Epithelial cell of proximal tubule (primary cell): ENCODE measurements at places on chromosomes 2 and 18. TPM values are rescaled to one million over a fixed set of nuclear protein-coding genes. Genes with fewer than 3 reads are reported as not detected.

DNA sequence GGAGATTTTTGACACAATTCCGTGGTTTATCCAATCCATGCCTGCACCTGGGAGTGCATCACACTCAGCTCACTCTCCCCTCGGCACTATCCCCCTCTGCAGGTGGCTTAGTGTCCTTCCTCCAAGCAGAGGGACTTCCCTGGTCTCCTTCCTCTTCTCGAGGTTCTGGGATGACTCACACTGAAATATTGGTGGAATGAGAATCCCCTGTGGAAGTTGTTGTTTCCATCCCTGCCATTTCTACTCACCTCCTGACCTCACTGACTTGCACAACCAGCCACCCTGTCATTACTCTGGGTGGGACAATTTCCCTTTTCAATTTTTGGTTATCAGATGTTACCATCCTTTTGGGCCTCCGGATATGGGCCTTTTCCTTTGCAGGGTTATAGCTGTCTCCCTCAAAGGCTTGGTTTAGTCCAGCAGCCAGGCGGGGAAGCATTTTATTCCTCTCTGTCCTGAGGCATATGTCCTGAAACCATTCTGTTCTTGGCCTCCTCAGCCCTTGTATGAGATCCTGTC lies 59.9 kb downstream of the PTPRM start:
- peak; percentile 88 for DNase-seq

GRCh38 chr2:201906777-201907562 lies 100.6 kb downstream of the CDK15 start:
- DNase-seq, result no peak

GRCh38 chr18:61756244-61756643 lies 136.6 kb downstream of the RNF152 start:
- DNase-seq, result no peak

Gene IL1R2
- 5.4 and 12.6 TPM in 2 replicates for total RNA-seq

DNA sequence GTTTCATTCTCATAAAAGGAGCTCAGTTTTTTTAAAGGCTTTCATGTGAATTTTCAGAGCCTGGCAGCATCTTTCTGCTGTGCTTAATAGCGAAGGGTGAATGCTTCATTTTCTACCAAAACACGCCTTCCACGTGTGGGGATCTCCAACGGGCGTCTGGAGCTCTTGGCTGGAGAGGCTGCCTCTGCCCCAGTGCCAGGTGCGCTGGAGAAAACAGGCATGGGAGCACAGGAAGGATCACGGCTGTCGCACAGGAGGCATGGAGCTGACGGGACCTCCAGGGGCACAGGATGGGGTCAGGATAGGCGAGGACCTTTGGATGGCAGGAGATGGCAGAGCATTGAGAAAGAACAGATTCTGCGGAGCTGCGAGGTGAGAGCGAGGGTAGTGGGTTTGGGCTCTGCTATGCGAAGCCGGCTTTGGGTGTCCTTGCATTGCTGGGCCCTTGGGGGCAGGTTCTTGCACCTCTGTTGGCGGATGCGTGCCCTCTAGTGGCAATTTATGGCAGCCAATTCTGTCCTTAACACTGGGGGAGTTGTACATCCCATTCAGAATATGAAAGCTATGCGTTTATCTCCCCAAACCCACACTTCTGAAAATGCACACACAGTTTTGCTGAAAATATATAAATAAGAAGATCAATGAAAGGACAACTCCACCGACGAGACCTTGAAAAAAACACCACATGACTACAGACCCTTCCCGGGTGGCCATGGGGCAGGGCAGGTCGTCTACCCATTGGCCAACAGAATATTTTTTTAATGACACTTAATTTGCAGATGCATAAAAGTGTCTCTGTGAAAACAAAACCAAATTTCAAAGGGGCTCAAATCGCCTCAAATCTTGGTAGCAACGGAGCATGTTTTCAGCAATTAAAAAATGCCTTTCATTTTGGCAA lies 90.4 kb upstream of the SLC35G4 start:
- DNase-seq, result no peak

DNA sequence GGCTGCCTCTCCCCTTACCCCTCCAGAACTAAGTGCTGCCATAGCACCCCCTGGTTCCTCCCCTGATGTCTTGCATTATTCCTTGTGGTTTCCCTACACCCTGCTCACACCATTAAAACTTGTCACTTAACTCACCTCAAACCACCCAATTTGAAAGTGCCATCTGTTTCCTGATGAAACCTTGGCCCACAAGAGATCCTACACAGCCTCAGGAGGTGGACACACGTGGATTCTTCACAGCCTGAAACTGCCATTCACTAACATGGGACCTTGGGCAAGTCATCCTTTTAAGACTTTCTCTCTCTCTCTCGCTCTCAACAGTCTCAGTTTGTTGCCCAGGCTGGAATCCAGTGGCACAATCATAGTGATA lies 27.5 kb upstream of the FAM124B start:
- no peak for DNase-seq

DNA sequence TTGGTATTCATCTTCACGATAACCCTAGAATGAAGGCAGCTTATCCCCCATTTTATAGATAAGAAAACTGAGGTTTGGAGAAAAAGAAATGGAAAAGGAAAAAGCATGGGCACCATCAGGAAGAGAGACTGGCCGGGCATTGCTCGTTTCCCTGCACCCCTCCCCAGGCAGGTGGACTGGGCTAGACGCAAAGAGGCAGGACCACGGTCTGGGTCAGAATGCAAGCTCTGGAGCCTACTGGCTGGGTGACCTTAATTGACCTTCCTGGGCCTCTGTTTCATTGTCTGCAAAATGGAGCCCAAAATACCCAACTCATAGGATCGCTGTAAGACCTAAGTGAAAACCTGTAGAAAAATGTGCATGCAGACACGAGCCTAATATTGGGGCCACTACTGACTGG lies 135.3 kb upstream of the GLI2 start:
- no peak for DNase-seq

DNA sequence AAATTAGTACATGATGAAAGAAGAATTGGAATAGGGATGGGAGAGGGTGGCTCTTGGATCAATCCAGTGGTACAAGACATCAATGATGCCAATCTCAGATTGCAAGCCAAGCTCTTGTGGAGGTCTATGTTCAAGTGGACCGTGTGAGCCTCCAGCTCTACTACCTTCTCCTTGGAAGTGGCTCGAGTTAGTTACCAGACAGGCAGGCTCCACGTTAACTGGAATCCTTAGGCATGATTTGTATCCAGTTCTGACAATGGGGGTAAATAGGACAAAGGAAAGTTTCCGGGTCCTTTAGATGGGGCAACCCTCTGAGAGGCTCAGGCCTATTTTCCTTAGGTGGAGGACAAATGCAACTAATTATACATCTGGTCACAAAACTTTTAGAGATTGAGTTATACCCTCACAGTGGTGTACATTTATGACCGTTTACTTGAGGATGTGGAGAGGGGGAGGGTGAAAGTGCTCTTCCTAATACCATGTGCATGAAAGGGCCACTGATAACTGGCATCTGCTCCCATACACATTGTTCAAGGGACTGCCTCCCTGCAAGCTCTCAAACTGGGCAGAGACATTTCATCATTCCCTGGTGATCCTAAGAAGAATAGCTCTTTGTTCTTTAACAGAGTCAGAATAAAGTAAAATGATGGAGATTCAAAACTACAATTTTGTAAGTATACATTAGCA lies 180.2 kb downstream of the SOCS6 start:
- no peak for DNase-seq

DNA sequence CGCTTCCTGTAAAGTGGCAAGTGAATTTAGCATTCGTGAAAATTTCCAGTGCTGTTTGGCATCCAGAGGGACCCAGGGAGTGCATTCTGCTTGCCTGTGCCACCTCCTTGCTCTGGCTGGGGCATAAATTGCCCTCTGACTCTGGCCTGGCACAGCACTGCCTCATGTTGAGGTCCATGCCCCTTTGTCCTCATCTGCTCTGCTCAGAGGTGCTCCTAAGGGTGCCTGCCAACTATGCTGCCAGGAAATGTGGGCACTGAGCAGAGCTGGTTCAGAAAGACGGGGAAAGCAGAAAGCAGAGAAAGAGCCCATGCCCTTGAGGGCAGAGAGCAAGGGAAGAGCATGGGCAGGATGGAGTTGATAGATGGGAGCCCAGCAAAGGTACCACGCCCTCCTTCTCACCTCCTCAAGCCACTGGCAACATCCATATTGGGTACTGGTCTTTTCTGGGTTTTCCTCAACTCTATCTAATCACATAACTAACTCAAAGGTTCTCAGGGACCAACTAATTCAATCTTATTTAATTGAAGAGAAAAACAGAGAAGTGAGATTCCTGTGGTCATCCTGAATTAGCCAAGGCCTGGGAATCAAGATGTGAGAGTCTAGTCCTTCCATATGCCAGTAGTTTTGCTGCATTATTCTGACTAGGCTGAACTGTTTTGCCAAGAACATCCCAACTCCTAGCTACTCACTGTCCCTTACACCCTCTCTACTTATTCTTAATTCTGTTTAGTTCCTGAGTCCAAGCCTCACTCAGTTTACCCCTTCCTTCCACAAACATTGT lies 441.5 kb upstream of the TNP1 start:
- DNase-seq, result no peak

Gene ALK
- under 0.01 TPM in 1 of 2 replicates, not detected in the other for total RNA-seq

- DNase-seq, result no peak
Observed at GRCh38 chr2:132697556-132698205, 27.7 kb upstream of the LYPD1 start.

DNA sequence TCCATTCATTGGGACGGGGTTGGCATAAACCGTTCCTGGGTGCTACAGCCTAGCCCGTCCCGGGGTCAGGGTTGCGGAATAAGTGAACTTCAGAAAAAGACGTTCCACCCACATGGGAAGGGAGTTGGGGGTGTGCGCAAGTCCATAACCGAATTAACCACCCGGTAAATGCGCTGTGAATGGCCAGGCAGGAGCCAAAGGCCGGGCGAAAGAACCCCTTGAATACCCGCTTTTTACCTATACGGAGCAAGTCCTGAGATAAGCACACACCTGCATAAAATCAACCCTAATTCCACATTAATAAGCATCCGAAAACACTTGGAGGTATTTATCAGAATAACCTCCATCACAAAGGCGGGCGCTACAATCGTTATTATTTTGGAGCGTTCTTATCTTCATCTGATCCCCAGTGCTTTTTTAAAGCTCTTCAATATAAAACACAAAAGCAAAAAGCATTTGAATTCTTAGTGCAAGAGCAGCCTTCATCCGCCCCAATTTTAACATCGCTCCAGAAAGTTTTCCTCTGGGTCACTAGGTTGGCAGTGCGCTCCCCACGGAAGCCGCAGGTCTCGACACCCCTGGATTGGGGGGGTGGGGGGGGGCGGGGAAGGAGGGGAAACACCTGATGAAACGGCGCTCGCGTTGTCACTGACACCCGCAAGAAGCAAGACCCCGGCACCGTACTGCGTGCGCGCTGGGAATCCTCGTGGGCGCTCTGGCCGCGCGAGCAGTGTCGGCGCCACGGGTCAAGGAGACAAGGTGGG lies 1.2 kb downstream of the SATB2 start:
- DNase-seq, result no peak

DNA sequence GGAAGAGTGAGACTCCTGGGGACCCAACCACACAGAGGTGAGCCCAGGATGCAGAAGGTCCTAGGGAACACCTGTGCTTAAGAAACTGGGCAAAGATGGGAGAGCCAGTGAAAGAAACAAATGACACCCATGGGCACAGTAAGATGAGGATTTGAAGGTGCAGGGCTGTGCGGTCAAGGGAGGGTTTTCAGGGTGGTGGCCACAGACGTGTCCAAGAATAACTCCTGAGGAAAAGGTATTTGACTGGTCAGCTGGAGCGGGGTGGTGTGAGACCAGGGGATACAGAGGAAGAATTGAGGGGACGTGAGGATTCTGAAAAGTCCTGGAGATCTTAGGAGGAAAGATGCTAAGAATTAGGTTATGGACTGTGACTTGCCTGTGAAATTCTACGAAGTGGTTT lies 142.9 kb downstream of the TMEM163 start:
- no peak for DNase-seq

- DNase-seq, result no peak
Observed at GRCh38 chr2:146844226-146844990, 1000.4 kb upstream of the ACVR2A start.

- no peak for DNase-seq
Observed at GRCh38 chr2:227030789-227031188, 133.2 kb downstream of the COL4A4 start.

Gene AP1S3
- 28.4 and 28.8 TPM in 2 replicates for total RNA-seq

- no peak for DNase-seq
Observed at GRCh38 chr2:214192711-214193110, 218.1 kb upstream of the VWC2L start.

- DNase-seq, result no peak
Observed at GRCh38 chr2:153871231-153872221, at the start of gene GALNT13. GALNT13 (plus strand) TSS chr2:153871922.

DNA sequence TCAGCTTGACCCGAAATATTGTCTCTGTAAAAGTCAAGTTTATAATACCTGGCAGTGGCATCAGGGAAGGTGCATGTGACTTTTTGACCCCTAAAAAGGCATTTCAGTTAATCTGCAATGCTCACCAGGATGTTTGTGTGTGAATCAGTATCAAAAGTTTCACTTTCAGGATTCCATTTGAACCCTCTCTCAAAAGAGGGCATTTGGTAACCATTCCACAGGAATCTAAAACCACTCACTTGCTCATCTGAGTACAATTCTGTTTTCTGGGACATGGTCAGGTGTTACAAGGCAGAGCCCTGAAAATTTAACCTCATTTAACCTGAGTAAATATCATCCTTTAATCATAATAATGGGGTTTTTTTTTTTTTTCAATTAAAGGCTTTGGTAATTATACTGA lies 77.9 kb upstream of the KLF7 start:
- DNase-seq, result no peak
